ENCODE measurements at places on chromosomes 4 and X.

- DNase-seq: no peak
These were observed 29.3 kb downstream of the DYNLT3 start for GRCh38 chrX:37818031-37818430.

DNA sequence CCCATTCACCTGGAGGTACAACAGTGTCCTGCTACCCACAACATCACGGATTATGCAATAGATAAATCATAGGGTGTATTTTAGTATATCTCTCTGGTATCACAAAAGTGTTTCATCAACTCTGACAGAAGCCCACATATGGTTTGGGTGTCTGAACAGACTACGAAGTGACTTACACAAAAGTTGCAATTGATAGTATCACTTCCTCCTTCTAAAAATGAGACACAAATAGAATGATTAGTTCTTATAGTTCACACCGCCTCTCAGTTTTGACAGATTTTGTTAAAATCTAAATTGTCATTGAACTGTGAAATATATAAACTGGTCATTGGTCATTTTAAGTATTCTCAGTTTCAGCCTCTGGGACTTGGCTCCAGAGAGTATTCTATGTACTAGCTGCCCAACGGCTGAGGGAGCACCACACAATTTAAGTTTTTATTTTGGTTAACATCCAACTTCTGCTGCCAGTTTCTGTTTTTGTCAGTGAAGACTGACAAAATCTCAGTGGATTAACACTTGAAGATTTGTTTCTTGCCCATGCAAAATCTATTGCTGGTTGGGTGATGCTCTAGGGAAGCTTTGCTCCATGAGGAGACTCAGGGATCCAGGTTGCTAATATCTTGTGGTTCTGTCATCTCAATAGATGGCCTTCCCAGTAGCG, 113.8 kb upstream of the PUDP start:
- DNase-seq: no peak

- DNase-seq: peak; percentile 42
These were observed 567.7 kb downstream of the MAGEB5 start for GRCh38 chrX:26783512-26784225.

- peak; percentile 32 for DNase-seq
These were observed 27.0 kb downstream of the DHX15 start for GRCh38 chr4:24557026-24558025.

DNA sequence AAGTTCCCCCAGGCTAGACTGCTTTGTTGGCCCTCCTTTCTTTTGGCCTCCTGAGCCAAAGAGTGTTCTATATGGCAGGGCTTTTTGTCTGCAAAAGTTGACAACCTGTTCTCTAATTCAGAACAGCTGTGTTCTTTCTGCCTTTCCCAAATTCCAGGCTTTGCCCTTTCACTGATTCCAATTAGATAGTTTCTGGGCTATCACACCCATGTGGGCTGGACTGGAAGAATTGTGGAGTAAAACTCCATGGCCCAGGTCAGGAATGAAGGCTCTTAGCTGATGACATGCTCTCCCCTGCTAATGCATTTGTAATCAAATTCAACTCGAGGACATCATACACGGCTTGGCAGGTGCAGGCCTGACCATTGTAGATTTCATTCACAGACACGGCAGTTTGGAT, 19.4 kb downstream of the BMP3 start:
- DNase-seq: no peak

- peak; percentile 40 for DNase-seq
These were observed 84.0 kb downstream of the NAA11 start for GRCh38 chr4:79241846-79242245.

DNA sequence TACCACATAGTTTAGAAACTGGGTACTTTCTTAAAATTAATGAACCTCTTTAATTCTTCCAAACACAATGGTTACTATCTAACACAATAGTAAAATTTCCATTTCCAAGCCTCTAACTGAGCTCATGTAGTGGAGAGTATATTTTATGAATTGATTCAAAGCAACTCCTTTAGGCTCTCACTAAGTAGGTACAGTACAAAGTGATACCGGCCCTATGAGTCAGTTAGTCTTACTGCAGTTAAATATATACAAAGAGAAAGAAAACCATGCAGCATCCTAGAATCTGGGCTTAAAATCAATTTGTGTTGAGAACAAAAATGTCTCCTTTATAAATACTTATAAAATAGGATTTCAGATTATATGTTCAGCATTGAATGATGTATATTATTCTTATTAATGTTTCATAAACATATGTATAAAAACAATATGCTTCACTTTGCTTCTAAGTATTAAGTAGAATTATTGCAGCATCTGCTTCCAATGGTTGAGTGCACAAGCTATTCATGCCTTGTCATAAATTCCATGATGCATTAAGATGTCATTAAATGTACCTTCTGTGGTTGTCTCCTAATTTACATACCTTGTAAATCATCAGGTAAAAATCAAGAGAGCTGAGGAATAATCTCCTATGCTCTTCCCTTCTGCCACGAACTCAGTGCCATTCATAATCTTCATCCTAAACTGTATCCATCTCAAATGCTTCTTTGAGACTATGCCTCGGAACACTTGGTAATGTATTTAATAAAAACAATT, 1037.8 kb downstream of the STPG2 start:
- no peak for DNase-seq

- DNase-seq: no peak
These were observed at the start of gene BEX5 for GRCh38 chrX:102155806-102156179. TSS of gene BEX5 (minus strand) at chrX:102155977. CDS start at chrX:102154265, 1,712 bp downstream.

DNA sequence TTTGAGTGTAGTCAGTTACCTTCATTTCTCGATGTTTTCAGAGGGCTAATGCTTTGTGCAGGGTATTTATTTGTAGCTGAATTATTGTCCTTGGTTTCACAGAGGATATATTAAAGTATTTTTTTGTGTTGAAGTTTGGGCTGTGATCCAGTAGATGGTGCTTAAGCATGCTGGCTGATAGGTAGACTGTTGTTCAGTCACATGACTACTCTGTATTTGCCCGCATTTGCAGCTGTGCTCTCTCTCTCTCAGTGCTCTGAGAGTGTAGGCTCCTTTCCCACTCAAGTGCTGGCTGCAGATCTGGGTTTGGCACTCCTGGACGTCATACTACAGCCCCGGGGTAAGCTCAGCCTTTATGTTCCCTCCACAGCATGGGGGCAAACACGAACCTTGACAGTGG, 21.7 kb downstream of the RAB40AL start:
- no peak for DNase-seq

- peak; percentile 10 for DNase-seq
These were observed 1.6 kb downstream of the RPL10 start for GRCh38 chrX:154399527-154400368.

DNA sequence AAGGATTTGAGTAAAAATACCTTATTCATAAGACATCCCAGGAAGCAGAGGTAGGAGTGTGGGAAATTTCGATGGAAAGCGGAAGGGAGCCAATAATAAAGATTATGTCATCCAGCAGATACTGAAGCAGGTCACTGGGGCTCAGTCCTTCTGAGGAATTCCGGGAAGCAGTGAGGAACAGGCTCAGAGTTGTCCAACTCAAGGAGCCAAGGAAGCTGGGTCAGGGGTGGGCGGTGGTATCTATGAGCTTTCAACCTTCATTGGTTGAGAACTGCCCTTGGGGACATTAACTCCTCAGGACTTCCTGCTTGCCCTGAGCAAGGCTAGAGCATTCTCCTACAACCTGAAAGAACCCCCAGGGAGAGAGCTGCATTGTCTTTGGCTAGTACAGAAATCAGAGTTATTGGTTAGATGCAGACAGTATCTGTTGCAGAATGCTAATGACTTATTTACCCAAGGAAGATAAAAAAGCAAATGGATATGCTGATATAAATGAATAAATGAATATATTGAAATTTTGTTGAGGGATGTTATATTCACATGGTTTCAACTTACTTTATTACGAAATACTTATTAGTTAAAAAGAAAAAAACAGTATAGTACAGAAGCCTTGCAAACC, 68.2 kb downstream of the DMP1 start:
- DNase-seq: no peak
